DMS 273 treated with DMSO at 0.1 percent for 48 hours (cell line): ENCODE measurements at places on chromosomes 6 and 20.

DNA sequence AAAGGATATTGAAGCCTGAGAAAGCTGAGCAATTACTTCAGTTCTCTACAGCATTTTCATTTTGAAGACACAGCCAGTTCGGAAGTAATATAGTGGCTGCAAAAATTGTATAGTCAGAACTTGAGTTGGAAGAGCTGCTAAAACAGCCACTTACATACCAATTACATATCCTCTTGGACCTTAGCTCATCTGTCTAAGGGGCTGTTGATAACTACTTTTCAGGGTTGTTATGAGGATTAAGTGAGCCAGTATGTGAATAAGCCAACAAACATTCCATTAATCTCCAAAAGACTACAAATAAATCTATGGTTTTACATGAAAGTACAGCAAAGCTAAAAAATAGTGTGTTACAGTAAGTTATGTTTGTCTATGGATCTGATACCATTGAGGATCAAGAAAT is 59.7 kb downstream of the TMEM200A start:
- DNase-seq, result no peak

- no peak for DNase-seq
Observed at GRCh38 chr6:168799067-168799466, 358.1 kb downstream of the SMOC2 start.

DNA sequence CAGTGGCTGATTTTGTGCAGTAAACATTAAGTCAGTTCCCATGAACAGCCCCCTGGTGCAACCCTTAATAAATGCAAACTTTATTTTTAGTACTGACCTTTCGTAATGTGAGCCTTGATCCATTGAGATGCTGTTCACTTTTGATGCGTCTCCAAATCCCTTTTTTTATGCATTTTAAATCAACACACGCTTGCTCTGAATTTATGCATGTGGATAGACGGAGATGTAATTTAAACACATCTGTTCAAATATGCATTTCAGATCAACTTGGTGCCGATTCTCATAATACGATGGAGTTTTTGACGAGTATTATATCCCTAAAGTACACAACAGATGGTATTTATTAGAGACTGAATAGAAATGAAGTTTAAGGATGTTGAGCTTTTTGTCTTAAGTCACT is 505.7 kb downstream of the CDKAL1 start:
- peak; percentile 32 for DNase-seq

DNA sequence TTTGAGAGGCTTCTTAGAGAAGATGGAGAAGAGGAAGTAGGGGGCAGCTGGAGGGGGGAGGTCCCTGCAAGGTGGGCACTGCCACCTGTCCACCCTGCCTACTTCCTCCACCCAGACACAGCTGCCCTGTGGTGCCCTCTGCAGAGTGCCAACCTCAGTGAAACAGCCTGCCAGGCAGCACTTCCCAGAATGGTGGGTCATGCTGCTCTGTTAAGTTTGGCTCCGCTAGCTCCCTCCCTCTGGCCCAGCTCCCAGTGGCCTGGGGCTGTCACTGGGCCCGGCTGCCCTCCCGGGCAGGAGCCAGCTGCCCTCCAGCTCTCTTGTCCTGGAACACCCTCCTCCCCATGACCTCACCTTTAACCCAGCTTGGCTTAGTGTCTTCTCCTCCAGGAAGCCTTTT is 5.1 kb upstream of the EPB41L1 start:
- DNase-seq, result peak; percentile 32

- peak; percentile 82 for DNase-seq
Observed at GRCh38 chr20:25690427-25690826, 6.2 kb downstream of the ZNF337 start.

DNA sequence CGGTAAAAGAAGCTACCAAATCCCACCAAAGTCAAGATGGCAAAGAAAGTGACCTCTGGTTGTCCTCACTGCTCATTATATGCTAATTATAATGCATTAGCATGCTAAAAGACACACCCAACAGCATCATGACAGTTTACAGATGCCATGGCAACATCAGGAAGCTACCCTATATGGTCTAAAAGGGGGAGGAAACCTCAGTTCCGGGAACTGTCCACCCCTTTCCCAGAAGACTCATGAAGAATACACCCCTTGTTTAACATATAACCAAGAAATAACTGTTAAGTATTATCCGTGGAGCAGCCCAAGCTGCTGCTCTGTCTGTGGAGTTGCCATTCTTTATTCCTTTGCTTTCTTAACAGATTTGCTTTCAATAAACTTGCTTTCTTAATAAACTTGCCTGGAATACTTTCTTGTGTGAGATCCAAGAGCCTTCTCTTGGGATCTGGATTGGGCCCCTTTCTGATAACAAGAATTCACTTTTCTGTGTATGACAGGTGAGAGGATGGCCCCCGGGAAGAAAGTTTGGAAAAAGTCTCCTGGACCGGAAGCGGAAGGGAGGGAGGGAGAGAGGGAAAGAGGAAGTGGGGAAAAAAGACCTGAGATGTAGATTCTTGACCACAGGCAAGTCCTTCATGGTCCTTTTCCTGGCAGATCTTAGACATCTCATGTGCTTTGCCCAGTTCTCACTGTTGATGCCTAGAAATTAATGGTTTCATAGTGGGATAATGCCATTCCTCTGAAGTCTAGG is 146.7 kb upstream of the ID4 start:
- no peak for DNase-seq

DNA sequence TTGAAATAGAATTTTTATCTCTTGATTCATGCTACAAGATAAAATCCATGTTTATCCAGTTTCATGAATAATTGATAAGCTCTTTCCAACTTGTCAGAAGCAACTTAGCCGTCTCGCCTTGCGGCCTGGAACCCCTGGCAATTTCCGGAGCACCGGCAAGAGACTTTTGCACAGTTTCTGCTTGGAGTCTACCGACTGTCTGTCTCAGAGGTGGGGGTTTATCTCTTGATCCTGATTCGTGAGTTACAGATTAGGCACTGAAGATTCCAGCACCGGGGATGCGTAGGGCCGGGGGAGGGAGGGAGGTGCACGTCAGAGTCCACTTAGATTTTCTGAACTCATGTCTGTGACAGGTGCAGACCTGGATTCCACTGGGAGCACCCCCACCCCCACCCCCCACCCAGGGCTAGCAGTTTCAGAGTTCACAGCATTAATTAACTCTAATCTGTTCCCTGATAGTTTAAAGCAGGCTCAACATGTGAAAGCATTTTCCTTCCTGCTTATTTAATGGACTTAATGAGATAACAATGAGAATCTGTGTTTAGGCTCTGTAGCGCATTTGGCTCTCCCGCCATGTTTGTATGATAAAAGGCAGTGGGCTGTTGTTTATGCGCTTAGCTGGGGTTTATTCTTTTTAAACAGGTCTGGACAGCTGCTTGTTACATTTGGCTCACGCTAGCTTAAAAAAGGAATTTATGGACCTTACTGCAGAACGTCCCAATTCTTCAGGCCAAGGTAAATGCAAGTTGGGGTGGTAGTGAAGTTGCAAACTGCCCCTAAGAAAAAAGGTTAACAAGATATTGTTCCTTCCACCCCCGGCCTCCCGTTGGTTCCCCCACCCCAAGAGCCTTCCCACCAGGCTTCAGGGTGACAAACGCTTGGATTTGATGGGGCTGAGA is 8.1 kb upstream of the APCDD1L start:
- DNase-seq, result peak; percentile 34

DNA sequence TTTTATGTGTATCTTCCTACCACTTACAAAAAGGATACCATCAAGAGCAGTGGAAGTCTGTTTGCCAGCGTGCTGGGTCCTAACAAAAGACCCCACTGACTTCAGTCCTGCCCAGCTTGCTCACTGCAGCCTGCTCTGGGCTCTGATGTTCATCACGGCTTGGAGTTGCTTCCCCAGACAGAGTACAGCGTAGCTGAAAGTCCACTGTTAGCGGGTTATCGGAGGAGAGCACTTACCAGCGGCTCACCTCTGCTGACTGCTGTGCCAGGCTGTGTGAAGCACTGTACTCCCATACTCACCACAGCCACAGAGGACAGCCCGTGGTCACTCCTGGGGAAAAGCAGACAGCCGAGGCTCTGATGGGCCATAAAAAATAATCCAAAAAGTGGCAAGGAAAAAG is 40.2 kb downstream of the CTCFL start:
- DNase-seq, result no peak

- DNase-seq, result no peak
Observed at GRCh38 chr6:143540192-143540591, 28.7 kb upstream of the FUCA2 start.

DNA sequence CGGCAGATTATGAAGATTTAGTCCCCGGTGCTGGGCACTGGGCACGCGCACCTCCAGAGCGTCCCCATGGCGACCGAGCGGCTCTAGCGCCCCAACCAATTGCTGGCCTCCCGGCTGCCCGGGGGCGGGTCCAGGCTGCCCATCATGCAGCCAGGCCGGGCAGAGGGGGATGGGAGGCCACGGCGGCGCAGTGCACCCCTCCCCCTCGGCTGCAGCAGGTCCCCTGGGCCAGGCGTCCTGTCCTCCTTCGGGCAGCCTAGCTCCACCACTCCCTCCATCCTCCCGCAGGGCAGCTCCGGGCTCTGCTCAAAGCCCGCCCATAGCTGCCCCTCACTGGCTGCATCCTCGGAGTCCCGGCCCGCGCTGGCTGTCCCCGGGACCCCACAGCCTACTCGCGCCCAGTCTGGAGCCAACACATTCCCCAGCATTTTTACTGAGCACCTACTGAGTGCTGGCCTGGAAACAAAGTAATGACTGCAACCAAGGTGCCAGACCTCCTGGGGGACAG is 99.4 kb downstream of the ASXL1 start:
- DNase-seq, result peak; percentile 63

- no peak for DNase-seq
Observed at GRCh38 chr6:130372786-130373185, 7.0 kb downstream of the TMEM200A start.

DNA sequence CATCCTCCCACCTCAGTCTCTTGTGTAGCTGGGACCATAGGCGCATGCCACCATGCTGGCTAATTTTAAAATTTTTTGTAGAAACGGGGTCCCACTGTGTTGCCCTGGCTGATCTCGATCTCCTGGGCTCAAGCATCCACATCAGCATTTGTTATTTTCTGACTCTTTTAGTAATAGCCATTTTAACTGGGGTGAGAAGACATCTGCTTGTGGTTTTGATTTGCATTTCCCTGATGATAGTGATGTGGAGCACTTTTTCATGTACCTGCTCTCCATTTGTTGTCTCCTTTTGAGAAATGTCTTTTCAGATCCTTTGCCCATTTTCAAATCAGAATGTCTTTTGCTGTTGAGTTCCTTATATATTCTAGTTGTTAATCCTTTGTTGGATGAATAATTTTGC is 22.2 kb upstream of the TULP4 start:
- no peak for DNase-seq

- DNase-seq, result no peak
Observed at GRCh38 chr20:20466341-20466879, 98.5 kb downstream of the INSM1 start.

GRCh38 chr6:133159255-133159795 is 81.8 kb upstream of the EYA4 start:
- DNase-seq, result no peak
